ENCODE measurements at places on chromosomes 2 and 18.

DNA sequence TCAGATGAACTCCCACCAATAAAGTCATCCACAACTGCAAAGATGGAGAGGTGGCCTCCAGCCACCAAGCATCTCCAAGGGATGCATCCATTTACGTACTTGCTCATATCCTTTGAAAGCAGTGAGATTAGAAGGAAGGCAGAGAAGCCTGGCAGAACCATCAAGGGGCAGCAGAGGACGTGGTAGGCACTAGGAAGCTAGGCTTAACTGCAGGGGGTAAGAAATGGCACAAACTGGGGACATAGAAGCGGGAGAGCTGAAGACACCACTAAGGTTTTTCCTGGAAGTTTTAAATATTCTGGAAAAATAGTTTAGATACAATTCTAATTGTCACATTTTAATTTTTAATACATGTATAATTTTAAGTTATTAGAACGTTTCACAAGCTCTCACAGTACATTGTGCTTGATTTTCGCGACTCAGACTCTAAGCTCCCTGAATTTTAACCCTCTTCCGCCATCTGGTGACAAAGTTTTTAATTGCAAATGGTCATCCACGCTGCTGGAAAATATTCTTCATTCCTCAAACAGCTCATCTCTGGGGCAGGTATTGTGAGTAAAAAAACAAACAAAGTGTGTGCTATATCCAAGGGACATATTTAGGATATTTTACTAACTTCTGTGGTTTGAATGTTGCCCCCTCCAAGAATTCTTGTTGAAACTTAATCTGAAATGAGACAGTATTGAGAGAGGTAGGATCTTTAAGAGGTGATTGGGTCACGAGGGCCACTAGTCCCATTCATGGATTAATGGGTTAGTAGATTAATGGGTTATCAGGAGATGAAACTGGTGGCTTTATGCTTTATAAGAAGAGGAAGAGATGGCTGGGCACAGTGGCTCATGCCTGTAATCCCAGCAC lies 1.6 kb upstream of the PSTPIP2 start:
- peak; percentile 15 for DNase-seq

GRCh38 chr18:48792611-48793380 lies 158.0 kb downstream of the SMAD7 start:
- DNase-seq: no peak

DNA sequence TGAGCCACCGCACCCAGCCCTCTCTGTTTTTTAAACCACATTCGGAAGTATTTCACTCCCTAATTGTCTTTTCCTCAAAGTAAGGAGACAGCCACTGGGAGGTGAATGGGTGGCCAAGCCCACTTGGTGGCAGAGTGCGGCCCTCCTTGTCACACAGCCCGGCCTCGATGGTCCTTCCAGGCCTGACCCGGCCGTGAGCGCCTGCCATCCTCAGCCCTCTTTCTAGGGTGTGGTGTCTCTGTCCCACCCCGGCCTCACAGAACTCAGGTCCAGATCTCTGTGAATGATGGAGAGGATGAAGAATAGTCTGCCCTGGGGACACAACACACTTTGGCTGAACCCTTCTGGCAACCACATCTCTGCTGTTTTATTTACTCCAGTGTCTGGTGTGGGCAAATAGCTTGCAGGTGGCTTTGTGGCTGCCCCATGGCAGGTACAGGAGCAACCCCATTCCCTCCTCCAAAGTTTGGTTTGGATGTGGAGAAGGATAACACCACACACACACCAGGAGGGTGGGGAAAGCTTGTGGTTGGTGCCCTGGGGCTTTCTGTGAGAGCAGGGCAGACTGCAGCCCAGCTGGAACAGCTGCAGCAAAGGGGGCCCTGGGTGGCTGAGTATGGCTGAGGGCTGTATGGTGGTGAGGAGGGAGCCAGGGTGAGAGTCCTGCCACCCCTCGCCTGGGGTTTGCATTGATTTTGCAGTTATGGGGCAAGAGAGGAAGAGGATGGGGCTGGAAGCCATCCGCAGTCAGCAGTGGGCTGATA lies 88.6 kb downstream of the FAM168B start:
- DNase-seq: no peak

GRCh38 chr18:12658426-12659138 lies 675 bp upstream of the SPIRE1 start:
- no peak for DNase-seq

GRCh38 chr2:170887496-170887895 lies 41.6 kb upstream of the GORASP2 start:
- DNase-seq: no peak

GRCh38 chr2:239581352-239581901 lies 180.6 kb upstream of the HDAC4 start:
- DNase-seq: no peak

GRCh38 chr18:58639751-58640427 lies 11.0 kb upstream of the ALPK2 start:
- no peak for DNase-seq

GRCh38 chr2:31675485-31675901 lies 94.8 kb upstream of the SRD5A2 start:
- no peak for DNase-seq

DNA sequence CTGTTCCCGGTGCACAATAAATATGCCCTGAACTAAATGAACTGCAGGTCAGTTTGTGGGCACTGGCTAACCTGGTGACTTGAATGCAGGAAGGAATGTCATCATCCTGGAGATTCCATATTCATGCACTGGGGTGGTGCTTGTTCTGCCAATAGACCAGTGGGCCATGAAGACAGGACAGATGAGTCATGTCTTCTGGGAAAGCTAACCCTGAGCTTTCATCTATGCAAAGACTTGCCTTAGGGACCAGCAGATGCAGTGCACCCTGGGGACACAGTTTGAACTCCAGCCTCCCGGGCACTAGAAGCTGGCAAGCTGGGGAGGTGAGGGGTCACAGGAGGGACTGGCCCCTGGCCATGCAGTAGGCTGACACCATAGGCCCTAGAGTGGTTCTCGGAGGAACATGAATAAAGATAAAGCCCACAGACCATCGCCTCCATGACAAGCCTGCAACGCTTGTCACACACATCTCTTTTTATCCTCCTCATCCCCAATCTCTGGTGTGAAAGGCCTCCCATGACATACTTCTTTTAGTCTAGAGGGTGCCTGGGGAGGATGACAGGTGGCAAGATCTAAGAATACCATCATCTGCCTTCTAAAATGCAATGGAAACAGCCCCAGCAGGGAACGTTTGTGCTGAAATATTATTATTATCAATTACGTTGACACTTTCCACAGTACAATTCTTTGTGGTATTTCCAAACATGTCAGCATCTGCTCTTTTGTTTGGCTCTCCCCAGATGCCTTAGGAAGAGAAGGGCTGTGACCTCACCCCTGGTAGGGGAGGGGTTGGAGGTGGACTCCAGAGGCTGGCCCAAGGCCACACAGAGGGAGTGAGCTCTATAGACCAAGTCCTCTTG lies 267.4 kb upstream of the RAB6C start:
- no peak for DNase-seq

DNA sequence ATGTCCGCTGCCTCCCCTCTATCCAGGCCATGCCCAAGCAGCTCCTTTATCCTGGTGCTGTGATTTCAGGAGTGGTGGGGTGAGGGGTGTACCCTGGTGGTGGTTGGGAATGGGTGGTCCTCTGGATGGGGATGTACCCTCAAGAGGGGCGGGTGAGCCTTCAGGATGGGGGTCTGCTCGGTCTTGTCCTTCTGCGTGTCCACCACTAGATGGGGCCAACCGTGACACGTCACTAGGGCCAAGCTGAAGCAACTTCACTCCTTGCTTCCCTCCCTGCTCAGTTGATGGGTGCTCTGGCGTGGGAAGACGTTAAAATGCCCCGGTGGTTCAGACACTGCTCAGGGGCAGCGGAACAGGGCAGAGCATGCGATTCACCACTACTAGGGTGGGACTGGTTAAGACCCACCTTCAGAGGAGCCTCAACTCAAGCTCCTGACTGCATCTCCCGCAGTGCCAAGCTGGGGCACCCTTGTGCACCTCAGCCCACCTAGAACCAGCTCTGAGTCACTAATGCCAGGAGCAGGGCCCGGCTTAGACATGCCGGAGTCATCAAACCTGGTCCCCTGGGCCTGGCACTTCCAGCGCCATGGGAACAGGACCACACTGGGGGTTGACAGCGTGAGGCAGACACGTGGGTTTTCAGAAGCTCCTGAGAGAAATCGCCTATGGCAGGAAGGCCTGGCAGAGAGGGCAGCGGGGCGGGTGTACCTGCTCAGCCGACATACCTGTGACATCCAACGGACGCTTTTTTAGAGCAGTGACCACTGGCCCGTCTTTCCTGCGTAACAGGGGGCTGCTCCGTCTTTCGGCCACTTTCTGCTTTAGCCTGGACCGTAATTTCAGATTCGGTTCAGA lies 256.7 kb downstream of the HDAC4 start:
- DNase-seq: peak; percentile 15

GRCh38 chr2:229193281-229193680 lies 77.8 kb downstream of the PID1 start:
- DNase-seq: no peak

- DNase-seq: no peak
Observed at GRCh38 chr2:119293254-119293653, 69.6 kb downstream of the STEAP3 start.

- DNase-seq: no peak
Observed at GRCh38 chr2:82959727-82960126, 1499.4 kb downstream of the SUCLG1 start.

GRCh38 chr2:25320077-25320476 lies 21.6 kb downstream of the DNMT3A start:
- DNase-seq: no peak

- DNase-seq: no peak
Observed at GRCh38 chr2:45857867-45858520, 206.5 kb downstream of the PRKCE start.

DNA sequence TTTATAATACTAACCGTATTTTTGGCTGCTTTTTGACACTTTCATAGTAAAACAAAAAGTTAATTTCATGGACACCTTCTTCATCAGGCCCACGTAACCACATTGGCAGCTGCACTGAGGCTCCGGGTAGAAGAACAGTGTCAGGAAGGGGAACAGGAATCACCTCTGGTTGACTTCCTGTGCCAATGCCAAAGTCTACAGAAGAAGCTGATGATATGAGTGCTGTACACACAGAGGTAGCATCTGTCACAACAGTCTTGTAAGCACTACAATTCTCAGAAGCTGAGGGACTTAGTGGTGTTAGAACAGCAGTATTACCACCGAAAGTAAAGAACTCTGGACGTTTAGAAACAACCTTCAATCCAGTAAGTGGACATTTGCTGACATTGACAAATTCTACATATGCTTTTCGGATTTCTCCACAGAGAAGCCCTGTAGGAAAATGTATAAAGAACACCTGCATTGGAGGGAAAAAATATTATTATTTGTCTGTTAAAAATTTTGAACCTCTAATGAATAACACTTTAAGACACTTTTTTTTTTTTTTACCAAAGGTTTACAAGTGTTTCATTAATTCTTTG lies 85.3 kb downstream of the TRAPPC8 start:
- DNase-seq: no peak

GRCh38 chr2:57204364-57204763 lies 842.2 kb upstream of the VRK2 start:
- no peak for DNase-seq

GRCh38 chr2:233359823-233360222 lies 5.5 kb downstream of the DGKD start:
- no peak for DNase-seq

DNA sequence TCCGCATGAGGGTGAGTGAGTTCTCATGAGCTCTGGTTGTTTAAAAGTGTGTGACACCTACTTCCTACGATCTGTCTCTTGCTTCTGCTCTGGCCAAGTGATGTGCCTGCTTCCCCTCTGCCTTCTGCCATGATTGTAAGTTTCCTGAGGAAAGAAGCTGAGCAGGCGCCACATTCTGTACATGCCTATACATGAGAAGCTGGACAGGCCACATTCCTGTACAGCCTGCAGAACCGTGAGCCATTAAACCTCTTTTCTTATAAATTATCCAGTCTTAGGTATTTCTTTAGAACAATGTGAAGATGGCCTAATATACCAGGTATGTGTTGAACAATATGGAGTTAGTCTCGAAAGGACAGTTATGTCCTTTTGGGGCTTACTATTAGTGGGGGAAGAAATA lies 281.0 kb downstream of the ALK start:
- no peak for DNase-seq

DNA sequence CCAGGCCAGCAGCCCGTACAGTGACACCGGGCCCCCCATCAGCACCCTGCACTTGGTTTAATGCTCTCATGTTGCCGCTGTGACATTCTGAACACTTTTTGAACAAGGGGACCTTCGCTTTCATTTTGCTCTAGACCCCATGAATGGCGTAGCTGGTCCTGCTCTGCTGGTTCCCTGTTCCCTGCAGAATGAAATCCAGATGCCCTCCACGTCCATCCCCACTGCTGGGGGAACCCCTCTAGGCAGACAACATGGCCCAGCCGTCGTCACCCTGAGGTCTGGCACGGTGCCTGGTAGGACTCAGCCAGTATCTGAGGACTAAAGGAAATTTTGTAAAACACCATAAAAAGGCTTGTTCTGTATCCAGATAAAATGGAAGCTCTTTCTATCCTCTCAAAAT lies 128.6 kb downstream of the KCTD1 start:
- no peak for DNase-seq

- DNase-seq: peak; percentile 62
Observed at GRCh38 chr18:36578871-36579710, 249.7 kb downstream of the TPGS2 start.

DNA sequence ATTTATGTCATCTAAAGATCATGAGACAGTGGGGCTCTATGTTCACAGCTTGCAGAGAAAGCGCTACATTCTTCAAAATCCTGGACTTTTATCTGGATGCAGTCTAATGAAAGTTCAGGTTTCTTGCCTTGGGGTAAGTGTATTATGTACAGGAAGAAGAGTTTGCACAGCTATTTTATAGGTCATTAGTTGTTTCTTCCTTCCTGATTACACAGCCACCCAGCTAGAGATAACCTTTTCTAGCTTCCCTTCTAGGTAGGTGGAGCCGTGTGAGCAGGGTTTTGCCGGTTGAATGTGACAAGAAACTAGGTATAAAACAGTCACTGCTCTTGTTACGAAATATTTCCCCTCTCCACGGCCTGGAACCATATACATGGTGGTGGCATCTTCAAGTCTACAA lies 800.8 kb upstream of the SOX11 start:
- DNase-seq: no peak

- DNase-seq: peak; percentile 16
Observed at GRCh38 chr2:171811245-171811628, 82.8 kb downstream of the SLC25A12 start.

- DNase-seq: no peak
Observed at GRCh38 chr2:235492850-235493344, 946 bp upstream of the AGAP1 start.

- DNase-seq: no peak
Observed at GRCh38 chr2:197985029-197985638, 180.7 kb downstream of the PLCL1 start.

DNA sequence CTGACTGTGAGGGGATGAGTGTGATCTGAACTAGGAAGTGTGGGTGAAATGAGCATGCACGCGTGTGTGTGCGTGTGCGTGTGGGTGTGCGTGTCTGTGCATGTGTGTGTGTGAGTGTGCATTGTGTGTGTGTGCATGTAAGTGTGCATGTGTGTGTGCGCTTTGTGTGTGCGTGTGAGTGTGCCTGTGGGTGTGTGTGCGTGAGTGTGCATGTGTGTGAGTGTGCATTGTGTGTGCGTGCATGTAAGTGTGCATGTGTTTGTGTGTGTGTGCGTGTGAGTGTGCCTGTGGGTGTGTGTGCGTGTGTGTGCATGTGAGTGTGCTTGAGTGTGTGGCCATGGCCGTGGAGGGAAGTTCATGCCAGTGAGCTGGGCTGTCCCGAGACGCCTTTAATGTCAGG lies 76.3 kb downstream of the RTP5 start:
- DNase-seq: no peak

Measured in AG09319 (cell line).